ENCODE measurements at places on chromosomes 11 and 22.
A peak's percentile ranks its signal among the peaks of the same experiment; 100 is the strongest.

DNA sequence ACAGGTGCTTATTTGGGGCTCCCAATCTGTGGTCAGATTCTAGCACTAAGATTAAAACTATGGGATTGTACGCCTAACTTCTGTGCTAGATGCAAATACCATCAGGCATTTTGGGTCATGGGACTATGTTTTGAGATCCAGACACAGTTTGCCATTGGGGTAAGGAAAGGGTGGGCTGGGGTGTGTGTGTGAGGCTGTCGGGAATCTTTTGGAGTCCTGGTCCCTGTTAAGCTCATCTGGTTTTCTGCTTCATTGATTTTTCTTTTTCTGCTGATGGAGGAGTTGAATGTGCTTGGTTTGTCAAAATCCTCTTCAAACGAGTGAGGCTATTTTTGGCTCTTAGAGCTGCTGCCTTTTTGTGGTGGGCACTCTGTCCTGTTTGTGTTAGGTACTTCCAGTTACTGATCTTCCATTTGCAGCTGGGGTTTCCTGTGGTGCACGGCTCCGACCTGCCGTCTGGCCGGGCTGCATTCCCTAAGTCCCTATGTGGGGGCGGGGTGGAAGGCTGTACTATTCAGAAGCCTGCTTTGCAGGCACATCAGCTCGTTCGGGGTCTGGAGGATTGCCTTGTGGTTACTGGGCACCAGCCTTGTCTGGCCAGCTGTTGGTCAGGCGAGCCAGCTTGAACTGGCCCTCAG lies 2.9 kb downstream of the BCR start:
- H3K36me3 ChIP-seq = peaks cover 5% of the 10 kb centered on the region
- no peaks in the 10 kb centered on the region for H3K27me3 ChIP-seq
- H3K27ac ChIP-seq = peak overlapping the region; percentile 94
- H3K4me1 ChIP-seq = peaks cover 56% of the 10 kb centered on the region

- DNase-seq = no peak
Measured at GRCh38 chr11:35303596-35304385, 115.6 kb downstream of the SLC1A2 start.

DNA sequence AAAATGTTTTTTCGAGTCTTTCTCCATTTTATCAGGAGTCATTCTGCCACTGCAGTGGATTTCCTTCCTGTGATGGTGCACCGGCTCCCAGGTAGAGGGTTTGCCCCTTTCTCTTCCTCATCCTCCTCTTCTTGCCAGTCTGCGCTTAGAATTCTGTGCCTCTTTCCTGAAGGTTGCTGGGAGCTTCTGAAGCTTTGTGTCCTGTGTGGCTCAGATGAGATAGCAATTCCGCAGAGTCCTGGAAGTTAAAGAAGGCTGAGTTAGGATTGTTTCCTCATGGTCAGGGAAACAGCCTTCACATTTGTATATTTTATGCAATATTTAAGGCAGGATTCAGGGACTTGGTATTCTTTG lies 264 bp downstream of the BCO2 start:
- no peak for DNase-seq
- H3K4me3 ChIP-seq = peak overlapping the region; percentile 77
- H3K4me1 ChIP-seq = peaks cover 10% of the 10 kb centered on the region
- peak overlapping the region; percentile 80 for H3K27ac ChIP-seq
- H3K36me3 ChIP-seq = no peaks in the 10 kb centered on the region

GRCh38 chr22:33756508-33756949 lies 163.7 kb downstream of the LARGE1 start:
- H3K36me3 ChIP-seq = no peaks in the 10 kb centered on the region
- no peak overlapping the region for H3K4me3 ChIP-seq
- H3K4me1 ChIP-seq = no peaks in the 10 kb centered on the region
- no peak overlapping the region for H3K27ac ChIP-seq
- no peak for DNase-seq
- no peaks in the 10 kb centered on the region for H3K27me3 ChIP-seq

DNA sequence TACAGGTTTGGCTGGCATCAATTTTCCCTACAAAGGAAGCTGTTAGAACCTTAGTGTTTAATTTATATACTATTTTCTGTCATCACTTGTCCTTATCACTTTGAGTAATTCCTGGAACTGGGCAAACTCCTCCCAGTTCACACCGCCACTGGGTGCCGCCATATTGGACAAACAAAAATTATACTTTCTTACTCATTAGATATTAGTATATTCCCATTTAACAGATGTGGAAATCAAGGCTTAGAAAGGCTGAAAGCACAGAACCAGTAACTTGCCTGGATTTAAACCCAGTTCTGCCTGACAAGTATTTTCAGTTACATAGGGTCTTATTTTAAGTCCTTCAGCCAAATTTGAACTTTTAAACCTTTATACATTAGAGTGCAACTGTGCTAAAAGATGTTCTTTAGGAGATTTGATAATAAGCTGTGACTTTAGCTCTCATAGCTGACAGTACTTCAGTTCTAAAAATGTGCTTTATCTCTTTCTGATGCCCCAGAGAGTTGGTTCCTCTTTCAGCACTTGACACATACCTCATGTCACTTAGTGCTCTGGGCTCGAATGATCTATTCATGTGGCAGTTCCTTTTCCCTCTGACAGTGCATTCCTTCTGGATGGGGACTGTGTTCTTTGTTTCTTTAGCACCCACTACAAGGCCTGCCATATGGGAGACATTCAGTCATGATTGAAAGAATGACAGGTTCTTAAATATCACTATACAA lies 25.4 kb downstream of the COA4 start:
- no peak overlapping the region for H3K27ac ChIP-seq
- no peaks in the 10 kb centered on the region for H3K4me1 ChIP-seq
- H3K36me3 ChIP-seq = peaks cover 7% of the 10 kb centered on the region
- no peaks in the 10 kb centered on the region for H3K27me3 ChIP-seq
- DNase-seq = no peak
- H3K4me3 ChIP-seq = no peak overlapping the region

DNA sequence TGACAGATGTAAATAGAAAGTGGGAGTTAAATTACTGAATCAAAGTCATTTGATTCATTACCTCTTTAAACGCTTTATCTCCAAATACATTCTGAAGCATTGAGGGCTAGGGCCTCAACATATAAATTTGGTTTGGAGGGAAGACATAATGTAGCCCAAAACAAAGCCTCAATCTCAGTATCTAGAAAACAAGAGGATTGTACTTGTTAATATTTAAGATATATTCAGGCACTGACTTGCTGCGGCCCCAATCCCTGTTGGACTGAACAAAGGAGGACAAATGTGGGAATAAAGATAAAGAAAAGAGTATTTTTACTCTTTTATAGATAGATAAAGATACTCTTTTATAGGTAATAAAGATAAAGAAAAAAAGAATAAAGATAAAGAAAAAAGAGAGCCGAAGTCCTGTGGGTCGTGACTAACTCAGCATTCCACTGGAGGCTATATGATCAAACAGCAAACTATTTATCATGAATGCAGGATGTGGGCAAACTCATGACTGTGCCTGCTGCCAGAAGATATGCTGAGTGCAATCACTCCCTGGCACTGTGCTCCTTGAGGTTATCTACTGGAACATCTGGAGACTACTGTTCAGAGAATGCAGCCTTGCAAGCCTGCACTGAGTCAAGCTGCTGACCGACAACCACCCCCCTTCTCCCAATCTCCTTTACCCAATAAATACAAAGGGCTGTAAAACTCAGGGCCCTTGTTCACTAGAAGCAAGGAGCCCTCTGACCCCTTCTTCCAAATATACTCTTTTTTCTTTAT lies 6.9 kb downstream of the OR10V1 start:
- H3K36me3 ChIP-seq = no peaks in the 10 kb centered on the region
- no peak overlapping the region for H3K27ac ChIP-seq
- H3K27me3 ChIP-seq = peaks cover 36% of the 10 kb centered on the region

DNA sequence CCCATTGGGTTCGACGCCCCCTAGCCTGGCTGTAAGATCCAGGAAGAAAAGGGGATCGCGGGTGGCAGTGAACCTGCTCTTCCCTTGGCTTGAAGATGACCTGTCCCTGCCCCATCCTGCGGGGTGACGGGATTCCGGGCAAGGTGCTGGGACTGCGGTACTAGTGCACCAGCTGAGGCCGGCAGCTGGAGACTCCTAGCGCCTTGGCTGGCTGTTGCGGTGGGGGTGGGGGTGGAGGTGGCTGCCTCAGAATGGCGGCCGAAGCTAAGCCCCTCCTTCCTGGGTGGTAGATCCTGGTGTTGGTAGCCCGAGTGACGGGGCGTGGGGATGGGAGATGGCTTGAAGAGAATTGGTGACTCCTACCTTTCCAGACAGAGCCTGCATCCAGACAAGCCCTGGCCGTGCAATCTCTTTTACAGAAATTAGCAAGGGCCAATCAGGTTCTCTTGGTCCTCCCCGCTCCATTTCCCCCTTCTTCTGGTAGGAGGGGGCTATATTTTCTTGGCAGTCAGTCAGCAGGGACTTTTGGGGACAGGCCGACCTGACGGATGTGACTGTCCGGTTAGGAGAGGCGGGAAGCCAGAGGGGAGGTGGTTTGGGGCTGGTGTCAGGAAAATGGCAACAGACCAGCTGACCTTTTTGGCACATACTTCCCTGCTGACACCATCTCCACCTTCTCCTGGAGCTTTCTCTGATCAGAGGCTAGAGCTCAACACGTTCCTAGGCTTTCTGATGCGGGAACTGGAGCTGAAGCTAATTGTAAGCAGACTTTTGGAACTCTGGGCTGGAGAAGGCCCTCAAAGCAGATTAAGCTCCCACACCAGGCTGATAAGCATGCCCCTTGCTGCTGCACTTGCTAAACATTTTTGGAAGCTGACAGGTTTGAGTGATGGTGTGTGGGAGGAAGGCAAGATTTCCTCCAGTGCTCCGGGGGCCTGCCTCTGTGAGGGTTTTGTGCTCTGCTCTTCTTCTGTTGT lies 2.0 kb downstream of the NAV2 start:
- H3K4me1 ChIP-seq = peaks cover 20% of the 10 kb centered on the region
- peak overlapping the region; percentile 97 for H3K4me3 ChIP-seq
- H3K36me3 ChIP-seq = peaks cover 2% of the 10 kb centered on the region
- peaks cover 37% of the 10 kb centered on the region for H3K27me3 ChIP-seq
- H3K27ac ChIP-seq = peak overlapping the region; percentile 82

GRCh38 chr22:32661296-32661695 lies 140.2 kb upstream of the TIMP3 start:
- no peaks in the 10 kb centered on the region for H3K36me3 ChIP-seq
- no peak overlapping the region for H3K4me3 ChIP-seq
- peaks cover 49% of the 10 kb centered on the region for H3K27me3 ChIP-seq
- H3K27ac ChIP-seq = no peak overlapping the region

- H3K27me3 ChIP-seq = peaks cover 5% of the 10 kb centered on the region
- H3K4me3 ChIP-seq = no peak overlapping the region
- no peak overlapping the region for H3K27ac ChIP-seq
- no peak for DNase-seq
- no peaks in the 10 kb centered on the region for H3K4me1 ChIP-seq
Measured at GRCh38 chr11:61635787-61636186, 44.4 kb upstream of the DAGLA start.

GRCh38 chr11:66609721-66610617 lies 6.5 kb upstream of the RBM14 start:
- H3K4me1 ChIP-seq = peaks cover 5% of the 10 kb centered on the region
- H3K4me3 ChIP-seq = no peak overlapping the region
- no peaks in the 10 kb centered on the region for H3K27me3 ChIP-seq
- DNase-seq = no peak

DNA sequence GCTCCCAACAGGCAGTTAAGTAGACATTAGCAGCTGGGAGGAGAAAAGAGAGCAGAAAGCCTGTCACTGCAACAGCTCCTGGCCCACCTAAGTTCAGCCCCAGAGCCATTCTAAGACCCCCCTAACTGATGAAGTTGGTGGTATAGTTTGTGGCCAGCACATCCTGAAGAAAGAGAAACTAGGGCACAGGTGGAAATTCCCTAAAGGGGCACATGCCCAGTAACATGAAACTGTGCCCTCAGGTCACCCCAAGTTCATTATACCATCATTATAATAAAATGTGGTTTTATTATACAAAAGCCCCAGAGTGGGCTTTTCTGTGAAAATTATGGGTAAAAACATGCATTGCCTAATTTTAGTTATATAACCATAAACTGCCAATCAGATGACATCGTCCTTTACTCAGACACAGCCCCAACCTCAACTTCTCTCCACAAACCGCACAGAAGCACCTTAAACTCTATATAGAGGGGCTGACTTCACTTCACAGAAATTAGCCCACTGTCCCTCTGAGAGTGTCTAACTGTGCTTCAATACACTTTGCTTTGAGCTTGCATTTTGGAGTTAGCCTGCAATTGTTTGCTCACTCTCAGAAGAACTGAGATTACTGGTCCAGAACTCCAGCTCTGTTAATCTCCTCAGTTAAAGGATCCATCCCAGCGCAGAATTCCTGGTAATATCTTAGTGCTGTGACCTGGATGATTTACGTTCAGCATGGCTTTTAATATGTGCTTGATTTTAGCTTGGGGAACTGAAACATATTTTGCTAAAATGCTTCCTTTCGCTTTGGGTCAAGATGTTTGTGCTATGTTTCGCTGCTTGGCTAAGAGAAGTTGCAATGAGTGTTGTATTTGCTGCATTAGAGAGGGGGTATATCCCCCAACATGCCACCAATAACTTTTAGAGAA lies 1.8 kb upstream of the APOL3 start:
- DNase-seq = no peak
- H3K27me3 ChIP-seq = no peaks in the 10 kb centered on the region
- peak overlapping the region; percentile 99 for H3K4me3 ChIP-seq
- H3K27ac ChIP-seq = peak overlapping the region; percentile 100
- H3K4me1 ChIP-seq = peaks cover 75% of the 10 kb centered on the region

- H3K27me3 ChIP-seq = peaks cover 14% of the 10 kb centered on the region
- H3K36me3 ChIP-seq = no peaks in the 10 kb centered on the region
- H3K27ac ChIP-seq = peak within 1 kb of the TSS; percentile 89
- H3K4me3 ChIP-seq = peak within 1 kb of the TSS; percentile 90
- peak; percentile 97 for DNase-seq
Measured at GRCh38 chr11:66288671-66289547, at the start of gene YIF1A. Gene YIF1A (minus strand): TSS chr11:66289143. CDS start chr11:66288985, 158 bp downstream.

DNA sequence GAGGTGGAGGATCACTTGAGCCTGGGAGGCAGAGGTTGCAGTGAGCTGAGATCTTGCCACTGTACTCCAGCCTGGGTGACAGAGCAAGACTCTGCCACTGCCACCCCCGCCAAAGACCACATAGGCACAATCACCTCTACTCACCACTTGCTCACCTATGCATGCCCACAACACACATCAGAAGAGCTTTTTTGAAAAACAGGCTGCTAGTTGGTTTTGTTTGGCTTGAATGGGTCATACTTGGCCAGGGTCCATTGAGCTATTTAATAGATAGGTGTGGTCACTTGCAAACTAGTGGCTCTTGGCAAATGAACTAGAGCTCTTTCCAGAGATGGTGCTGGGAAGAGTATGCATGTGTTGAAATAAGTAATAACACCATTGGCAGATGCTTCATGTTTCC lies 80.1 kb downstream of the EMSY start:
- H3K4me1 ChIP-seq = no peaks in the 10 kb centered on the region
- H3K4me3 ChIP-seq = no peak overlapping the region
- H3K36me3 ChIP-seq = peaks cover 10% of the 10 kb centered on the region

DNA sequence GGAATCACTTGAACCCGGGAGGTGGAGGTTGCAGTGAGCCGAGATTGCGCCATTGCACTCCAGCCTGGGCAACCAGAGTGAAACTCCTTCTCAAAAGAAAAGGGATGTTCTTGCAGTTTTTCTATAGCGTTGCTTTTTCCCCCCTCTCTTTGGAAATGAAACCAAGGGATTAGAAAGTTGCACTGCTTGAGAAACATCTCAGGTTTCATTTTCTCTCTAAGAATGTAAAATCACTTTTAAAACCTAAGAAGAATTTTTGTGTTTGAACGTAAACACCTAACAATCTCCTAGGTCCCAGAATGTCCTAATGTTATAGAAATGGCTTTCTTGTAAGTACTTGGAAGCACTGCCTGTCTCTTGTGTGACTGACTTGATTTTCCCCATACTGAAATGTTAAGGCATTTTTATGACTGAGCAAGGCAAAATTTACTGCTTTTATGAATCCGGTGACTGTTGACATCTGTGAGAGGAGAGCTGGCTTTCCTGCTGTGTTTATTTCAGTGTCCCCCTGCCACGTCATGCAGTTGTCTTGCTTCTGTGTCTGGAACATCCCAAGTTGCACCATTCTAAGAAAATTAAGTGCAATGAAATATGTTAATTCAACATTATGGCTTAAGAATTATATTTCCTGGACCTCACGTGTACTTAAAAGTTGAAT lies 37.7 kb downstream of the NF2 start:
- H3K36me3 ChIP-seq = peaks cover 3% of the 10 kb centered on the region
- H3K27me3 ChIP-seq = no peaks in the 10 kb centered on the region
- peaks cover 10% of the 10 kb centered on the region for H3K4me1 ChIP-seq

Data from T-helper 17 cell (primary cell).